ENCODE measurements at places on chromosomes 12 and 14. TPM values are rescaled to one million over a fixed set of nuclear protein-coding genes. Genes with fewer than 3 reads are reported as not detected.

The SIX1 gene
- total RNA-seq, result not detected

The LRRC43 gene
- total RNA-seq, result 0.74 TPM

GRCh38 chr12:104567832-104568486 lies 111.2 kb downstream of the CHST11 start:
- DNase-seq, result no peak

- no peak for DNase-seq
Measured at GRCh38 chr12:29945904-29946303, 162.2 kb upstream of the TMTC1 start.

The MYF6 gene
- total RNA-seq, result not detected

- DNase-seq, result peak; percentile 96
Measured at GRCh38 chr12:106774005-106774807, at the start of gene RIC8B. Gene RIC8B, plus strand, starts transcription at chr12:106774682. Its CDS starts 64 bp downstream, at chr12:106774746.

GRCh38 chr12:123095078-123095881 lies 55.6 kb downstream of the PITPNM2 start:
- no peak for DNase-seq

The FAM181A gene
- not detected for total RNA-seq

The SLCO1B1 gene
- not detected for total RNA-seq

DNA sequence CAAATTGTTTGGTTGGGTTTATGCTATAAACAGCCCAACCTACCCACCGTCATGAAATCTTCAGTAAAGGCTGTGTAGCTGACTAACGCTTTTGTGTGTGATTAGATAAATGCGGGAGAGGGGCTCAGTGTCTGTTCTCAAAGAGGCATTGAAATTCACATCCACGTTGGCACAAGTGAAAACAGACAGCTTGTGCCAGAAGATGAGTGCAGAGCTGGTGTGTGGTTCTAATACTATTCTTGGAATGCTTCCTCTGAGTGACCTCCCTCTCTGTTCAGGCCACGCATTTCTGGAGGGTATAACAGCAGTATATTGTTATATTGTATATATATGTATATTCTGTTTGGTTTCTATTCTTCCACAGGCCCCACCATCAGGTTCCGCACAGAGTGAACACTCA lies 263.8 kb downstream of the APAF1 start:
- DNase-seq, result no peak

The NGB gene
- not detected for total RNA-seq

The LLPH gene
- total RNA-seq, result 22.1 TPM

- DNase-seq, result no peak
Measured at GRCh38 chr14:100767788-100768536, 41.3 kb downstream of the DLK1 start.

GRCh38 chr12:105040476-105040875 lies 43.8 kb downstream of the ALDH1L2 start:
- DNase-seq, result no peak

The CCDC198 gene
- not detected for total RNA-seq

DNA sequence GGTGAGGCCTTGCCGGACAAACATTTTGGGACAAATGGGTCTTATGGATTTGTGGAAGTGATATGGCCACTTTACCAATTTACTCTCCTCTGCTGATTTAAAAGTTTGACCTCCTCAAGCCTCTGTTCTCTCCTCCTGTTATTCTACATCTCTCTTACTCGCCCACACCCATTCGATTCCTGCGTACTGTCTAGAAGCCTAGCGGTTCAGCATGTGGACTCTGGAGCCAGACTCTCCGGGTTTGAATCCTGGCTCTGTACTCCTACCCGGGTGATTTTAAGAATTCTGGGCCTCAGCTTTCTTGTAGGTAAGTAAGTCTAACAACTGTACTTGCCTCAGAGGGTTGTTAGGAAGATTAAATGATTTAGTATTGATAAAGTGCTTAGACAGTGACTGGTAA lies 168.6 kb upstream of the IFNG-AS1 start:
- no peak for DNase-seq

- no peak for DNase-seq
Measured at GRCh38 chr12:104025771-104026170, 24.2 kb downstream of the GLT8D2 start.

The DPPA3 gene
- total RNA-seq, result not detected

The TAS2R9 gene
- not detected for total RNA-seq

DNA sequence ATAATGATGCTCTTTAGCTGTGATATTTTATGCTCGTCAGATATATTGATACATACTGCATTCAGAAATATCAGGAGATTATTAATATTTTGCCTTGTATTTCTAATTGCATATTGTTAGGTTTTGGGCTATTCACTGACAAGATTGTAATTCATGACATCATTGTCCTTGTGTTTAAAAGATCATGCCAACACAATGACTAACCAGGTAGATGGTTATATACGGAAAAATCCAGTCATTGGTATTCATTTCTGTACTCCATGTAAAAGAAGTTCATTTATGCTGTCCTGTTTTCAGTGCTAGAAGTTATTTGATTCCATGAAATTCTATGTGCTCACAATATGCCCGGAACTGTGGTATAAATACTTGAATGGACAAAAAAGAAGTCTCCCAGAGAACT lies 107.5 kb downstream of the KITLG start:
- DNase-seq, result no peak

DNA sequence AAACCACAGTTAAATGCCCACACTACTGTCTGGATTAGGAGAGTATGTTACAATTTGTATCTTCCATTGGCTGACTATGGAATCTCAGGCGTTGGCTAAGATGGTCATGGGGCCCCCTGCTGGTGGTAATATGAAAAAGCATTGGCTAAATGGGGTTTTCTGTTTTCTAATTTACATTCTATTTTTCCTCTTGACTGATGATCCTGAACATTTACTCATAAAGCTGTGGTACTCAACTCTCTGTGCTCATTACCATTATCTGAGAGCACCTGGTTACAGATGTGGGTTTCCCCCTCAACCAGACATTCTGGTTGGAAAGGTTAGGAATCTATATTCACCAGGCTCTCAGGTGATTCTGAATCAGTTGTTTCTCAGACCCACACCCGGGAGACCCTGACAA lies 64.8 kb downstream of the WSCD2 start:
- no peak for DNase-seq

GRCh38 chr12:127963933-127964332 lies 303.0 kb upstream of the TMEM132C start:
- no peak for DNase-seq

DNA sequence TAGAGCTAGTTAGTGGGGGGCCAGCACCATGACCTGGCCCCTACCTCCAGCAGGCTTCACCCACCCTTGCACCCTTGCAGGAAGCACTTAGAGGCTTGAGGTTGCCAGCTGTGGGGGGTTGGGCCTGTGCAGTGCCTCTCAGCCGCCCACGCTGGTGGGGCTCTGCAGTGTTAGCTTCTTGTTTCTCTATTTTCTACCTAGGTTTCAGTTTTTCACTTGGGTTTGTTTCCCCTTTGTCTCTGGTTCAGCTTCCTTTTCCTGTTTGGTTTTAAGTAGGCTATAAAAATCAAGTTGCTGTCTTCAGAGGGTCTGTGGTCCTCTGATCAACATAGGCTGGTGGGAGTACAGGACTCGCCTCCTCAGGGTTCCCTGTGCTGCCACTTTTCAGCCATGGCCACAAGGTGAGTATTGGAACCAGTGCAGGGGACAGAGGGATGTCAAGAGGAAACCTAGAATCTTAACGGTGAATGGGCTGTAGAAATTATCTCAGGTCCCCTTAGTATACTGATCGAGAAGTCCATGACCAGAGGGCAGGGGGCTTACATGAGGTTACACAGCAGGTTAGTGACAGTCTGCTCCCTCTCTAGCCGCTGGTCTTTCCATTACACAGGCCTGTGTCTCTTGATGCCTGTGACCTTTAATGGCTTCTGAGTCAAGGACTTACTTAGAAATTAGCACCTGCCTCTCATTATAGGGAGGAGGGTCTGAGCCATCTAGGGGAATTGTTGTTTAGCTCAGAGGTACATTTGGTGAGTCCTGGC lies at the start of gene EVL:
Gene EVL (plus strand): TSS at position 312 of the 761 bp plus-strand sequence. CDS start 79 bp downstream, at position 391.
- DNase-seq, result peak; percentile 35

- DNase-seq, result peak; percentile 33
Measured at GRCh38 chr12:109461049-109461845, 15.9 kb downstream of the KCTD10 start.

The NTN4 gene
- total RNA-seq, result 76.8 TPM

DNA sequence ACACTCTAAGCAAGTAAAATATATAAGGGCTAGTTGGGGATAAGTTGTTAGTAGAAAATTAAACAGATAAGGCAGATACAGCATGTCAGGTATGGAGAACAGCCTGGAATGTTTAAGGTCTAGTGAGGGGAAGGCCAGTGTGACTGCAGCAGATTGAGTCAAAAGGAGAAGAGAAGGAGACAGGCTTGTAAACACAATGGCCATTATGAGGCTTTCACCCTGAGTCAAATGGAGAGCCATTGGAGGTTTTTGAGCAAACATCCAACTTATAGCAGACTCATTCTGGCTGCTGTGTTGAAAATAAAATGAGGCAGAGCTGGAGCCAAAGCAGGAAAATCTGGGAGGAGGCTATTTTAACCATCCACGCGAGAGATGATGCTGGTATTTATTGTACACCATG lies 142.0 kb downstream of the DUSP6 start:
- DNase-seq, result no peak

DNA sequence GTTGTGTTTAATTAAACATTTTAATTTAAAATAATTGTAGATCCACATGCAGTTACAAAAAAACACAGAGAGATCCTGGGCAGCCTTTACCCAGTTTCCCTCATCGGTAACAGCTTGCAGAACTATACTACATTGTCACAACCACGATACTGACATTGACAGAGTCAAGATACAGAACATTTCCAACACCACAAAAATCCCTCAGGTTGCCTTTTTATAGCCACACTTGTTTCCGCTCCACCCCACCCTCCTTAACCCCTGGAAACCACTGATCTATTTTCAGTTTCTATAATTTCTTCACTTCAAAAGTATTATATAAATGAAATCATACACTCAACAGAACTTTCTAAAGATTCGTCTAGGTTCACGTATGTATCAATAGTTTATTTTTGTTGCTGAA lies 458.8 kb upstream of the SOX5 start:
- DNase-seq, result no peak

GRCh38 chr12:54216797-54217661 lies 28.2 kb upstream of the SMUG1 start:
- DNase-seq, result peak; percentile 75

GRCh38 chr12:110750784-110751461 lies 8.2 kb upstream of the PPP1CC start:
- no peak for DNase-seq

DNA sequence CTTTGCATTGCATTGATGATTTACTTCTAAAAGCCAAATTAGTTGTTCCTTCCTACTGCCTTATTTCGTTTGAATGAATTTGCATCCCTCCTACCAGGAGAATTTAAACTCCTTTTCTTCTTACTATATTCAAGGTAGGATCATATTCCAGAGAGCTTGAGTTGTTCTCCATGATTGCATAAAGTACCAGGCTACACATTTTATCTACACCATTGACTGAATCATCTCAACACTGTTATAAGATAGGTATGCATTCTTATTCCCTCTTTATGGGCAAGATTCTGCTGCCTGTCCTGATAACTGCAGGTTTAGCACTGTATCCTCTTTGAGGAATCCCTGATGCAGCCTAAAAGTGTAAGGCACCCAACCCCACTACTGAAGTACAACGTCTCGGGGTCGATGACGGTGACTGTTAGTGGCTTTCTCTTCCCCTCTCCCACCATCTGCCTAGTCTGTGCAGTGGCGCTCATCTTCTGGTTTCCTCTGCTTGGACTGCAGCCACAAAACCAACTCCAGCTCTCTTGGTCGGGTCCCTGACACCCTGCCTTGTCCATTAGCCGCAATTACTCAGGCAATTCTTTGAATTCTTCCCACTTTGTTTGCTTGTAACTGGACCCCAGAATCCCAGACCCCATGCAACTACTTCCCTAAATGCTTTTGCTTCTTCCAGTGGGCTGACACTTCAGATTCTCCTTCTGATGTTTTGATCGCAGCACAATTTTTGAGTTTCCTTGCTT lies 44.4 kb upstream of the STXBP6 start:
- no peak for DNase-seq

- no peak for DNase-seq
Measured at GRCh38 chr12:55718624-55719275, 1.4 kb upstream of the RDH5 start.

- DNase-seq, result no peak
Measured at GRCh38 chr14:66539034-66539433, 31.1 kb downstream of the GPHN start.

DNA sequence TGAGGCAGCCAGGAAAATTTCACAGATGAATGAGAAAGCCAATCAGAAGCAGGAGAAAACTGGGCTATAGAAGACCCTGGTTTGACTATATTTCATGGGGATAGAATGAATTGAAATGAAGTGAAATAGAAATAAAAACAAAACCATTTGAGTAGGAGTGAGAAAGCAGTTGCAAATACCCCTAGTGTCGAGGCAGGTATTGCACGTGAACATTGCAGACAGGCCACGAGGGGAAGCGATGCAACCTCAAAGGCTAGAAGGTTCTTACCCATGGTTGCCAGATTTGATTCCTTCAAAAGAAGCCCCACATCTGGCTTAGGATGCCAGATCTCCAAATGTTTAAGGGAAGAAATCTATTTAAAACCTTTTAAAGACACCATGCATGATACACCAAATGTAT lies 648.9 kb downstream of the VRK1 start:
- no peak for DNase-seq

The POTEG gene
- total RNA-seq, result not detected

- DNase-seq, result no peak
Measured at GRCh38 chr14:81193924-81194633, 26.7 kb downstream of the GTF2A1 start.

The ACRBP gene
- total RNA-seq, result 1.4 TPM

DNA sequence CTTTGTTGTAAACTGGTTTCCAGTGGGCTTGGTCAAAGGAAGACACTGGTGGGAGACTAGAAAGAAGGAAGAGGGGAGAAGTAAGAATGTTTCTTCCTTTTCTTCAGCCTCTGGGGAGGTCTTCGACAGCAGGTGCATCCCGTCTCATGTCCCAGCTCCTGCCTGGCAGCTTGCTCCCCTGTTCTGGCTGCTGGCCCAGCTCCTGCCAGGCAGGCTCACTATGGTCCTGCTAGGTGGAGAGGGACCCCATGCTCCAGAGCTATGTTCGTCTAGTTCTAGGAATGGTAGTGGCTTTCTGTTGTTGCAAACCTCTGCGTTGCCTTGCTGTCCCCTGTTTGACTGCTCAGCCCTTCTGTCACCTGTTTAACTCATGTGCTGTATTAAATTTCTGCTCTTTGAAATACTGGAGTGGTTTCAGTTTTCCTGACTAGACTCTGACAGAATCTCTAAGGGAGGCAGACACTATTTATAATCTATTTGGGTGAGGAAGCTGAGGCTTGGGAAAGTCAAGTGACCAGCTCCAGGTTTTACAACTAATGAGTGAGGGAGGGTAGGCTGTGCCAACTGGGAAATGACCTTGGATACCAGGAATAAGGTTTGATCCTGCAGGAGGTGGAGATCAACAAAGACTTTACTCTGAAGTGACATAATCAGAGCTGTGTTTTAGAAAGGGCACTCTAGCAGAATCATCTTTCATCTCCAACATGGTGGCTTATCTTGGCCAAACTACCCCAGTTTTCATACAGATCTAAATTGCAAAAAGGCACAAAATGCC lies 94.7 kb upstream of the DDHD1 start:
- DNase-seq, result no peak

DNA sequence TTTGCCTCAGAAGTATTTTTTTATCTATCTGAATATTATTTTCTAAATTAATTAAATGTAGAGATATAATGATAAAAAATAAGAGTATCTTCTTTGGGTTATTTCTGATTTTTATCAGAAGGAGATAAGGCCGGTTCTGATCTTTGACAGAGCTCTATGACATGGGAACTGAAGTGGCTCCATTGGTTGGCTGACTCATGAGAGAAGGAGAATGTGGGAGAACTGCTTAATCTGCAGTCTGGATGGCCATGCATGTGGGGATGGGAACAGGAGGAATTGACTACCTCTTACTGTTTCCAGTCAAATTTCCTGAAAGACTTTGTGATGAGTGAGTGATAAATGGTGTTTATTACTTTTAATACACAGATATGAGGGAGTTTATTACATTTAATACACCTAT lies 155.8 kb upstream of the ATP2B1 start:
- no peak for DNase-seq

All from left ventricle myocardium inferior (tissue), 1 donor.